ENCODE measurements at places on chromosomes 16 and 17. TPM values are rescaled to one million over a fixed set of nuclear protein-coding genes. Genes with fewer than 3 reads are reported as not detected.

The TRIM72 gene
- not detected for total RNA-seq

The CA7 gene
- not detected for total RNA-seq

The WDR90 gene
- 12.1 TPM for total RNA-seq

The BIRC5 gene
- total RNA-seq, result 62.8 TPM

The EME1 gene
- total RNA-seq, result 3.6 TPM

The SLC35G6 gene
- not detected for total RNA-seq

The CCL18 gene
- total RNA-seq, result not detected

The RAP1GAP2 gene
- total RNA-seq, result 0.18 TPM

The BRICD5 gene
- 2.4 TPM for total RNA-seq

The SP6 gene
- 0.66 TPM for total RNA-seq

The LLGL1 gene
- 35.6 TPM for total RNA-seq

The TBC1D3 gene
- not detected for total RNA-seq

The LDHD gene
- total RNA-seq, result 1.4 TPM

The FGF11 gene
- 0.94 TPM for total RNA-seq

The HES7 gene
- 0.09 TPM for total RNA-seq

The GPR142 gene
- total RNA-seq, result not detected

The HOXB4 gene
- total RNA-seq, result 6.0 TPM

The NPIPB13 gene
- total RNA-seq, result 1.3 TPM

The MPP3 gene
- total RNA-seq, result 7.9 TPM

Measured in endothelial cell of coronary artery (primary cell).